DMS 273 treated with DMSO at 0.1 percent for 48 hours (cell line): ENCODE measurements at places on chromosomes 2 and 18.

- DNase-seq, result no peak
These were observed 177.6 kb upstream of the CCDC68 start for GRCh38 chr18:55136864-55137263.

DNA sequence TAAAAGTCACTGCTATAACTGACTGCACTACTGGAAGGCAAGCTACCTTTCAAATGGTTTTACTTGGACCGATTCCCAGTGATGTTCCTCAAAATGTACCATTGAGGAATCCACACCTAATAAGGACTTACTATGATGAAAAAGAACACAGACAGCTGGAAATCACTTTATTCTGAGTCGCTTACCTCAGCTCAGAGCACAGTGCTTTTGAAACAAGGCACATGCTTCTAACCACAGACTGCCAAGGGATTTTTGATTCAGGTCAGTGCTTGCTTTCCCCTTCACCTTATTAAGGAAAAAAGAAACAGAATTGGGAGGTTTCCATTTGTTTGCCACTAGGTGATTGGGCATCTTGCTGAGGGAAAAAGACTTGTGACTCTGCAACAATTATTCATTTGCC, 707.5 kb upstream of the FSHR start:
- DNase-seq, result no peak

DNA sequence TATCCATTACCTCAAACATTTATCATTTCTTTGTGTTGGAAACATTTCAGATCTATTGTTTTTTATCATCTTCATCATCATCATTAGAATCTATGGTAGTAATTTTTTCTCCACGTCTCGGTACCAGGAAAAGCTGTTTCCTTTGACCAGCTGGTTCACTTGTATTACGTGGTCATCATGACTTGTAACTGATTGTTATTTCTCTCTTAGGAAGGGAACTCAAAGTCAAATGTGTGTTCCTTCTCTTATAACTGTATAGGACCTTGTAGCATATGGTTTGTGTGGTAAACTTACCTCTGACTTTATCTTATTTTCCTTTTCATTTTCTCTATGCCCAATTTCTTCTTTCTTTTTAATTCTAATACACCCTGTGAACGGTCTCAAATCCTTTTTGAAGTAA, 16.5 kb downstream of the NCOA1 start:
- no peak for DNase-seq

DNA sequence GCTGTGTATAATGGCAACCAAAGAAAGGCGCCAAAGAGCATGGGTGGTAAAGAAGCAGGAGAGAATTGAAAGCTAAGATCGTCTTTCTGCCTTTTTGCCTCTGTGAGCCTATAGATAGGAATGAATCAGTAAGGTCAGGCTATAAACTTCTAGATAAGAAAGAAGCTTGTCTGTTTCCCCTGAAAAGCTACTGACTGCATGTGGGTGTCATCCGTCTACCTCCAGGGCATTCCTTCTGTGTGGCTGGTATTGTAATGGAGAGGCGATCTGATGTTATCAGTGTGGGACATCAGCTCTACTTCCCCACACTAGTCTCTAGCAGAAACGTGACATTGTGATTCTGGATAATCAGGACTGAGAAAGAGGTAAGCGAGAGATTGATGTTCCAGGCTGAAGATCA, 63.4 kb upstream of the PLA2R1 start:
- no peak for DNase-seq

- no peak for DNase-seq
These were observed 82.0 kb downstream of the ZNF516 start for GRCh38 chr18:76412818-76413565.

DNA sequence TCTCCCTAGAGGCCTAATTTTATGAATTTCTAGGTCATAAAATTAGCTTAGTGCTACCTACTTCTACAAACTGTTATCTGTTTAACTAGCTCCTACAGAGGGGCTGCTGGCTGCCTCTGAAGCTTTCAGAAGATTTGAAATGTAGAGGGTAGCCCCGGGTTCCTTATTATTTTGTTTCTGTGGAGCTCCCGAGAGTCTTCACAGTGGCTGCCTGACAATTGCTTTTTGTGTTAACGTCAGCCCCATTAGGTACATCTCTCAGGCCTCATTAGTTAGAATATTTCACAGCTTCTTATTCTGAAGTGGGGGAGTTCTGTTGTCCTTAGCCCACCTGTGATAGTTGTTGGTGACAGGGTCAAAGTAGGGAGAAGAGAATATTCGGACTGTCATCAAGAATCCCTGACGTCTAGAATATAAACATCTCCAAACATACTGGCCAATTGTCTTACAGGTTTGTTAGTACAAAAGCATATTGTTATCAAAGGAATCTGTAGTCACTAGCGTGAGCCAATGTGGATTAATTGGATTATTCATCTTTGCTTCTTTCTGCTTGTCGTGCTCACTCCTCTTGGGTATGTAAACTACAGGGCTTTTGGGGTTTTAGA, 77.5 kb downstream of the DIS3L2 start:
- DNase-seq, result no peak

GRCh38 chr18:60038731-60039130, 138.9 kb downstream of the PMAIP1 start:
- no peak for DNase-seq

DNA sequence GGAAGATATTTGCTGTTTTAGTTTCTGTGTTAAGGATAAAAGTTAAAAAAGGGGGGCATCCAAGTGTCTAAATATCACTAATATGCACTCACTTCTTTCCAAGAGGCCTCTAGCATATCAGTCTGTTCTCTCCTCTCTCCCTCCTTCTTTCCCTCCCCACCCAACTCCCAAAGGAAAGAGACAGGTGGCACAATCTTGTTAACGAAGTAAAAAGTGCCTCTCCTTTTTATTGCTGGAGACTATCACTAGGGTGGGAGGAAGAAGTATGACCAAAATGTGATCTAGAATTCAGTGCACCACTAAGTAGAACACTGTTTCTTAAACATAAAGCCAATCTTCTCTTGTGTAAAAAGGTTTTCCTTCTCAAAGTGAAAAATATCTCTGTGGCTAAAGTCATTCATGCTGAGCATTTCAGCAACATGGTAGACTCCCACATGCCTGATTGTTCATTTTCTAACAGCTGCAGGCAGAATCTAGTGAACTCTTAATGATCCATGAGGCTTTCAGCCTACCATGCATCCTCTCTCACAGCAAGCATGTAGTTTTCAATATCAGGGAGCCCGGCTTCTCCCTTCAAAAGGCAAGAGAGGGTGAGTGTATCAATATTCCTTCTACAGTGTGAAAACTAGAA, 39.5 kb downstream of the RNU4ATAC start:
- DNase-seq, result no peak

- DNase-seq, result no peak
These were observed 262.2 kb downstream of the ASXL3 start for GRCh38 chr18:33840212-33840593.

GRCh38 chr2:144702051-144702450, 182.1 kb upstream of the ZEB2 start:
- no peak for DNase-seq

GRCh38 chr2:73286134-73286655, 1.9 kb upstream of the FBXO41 start:
- no peak for DNase-seq
